ENCODE measurements at places on chromosomes 6 and 20.
A peak's percentile ranks its signal among the peaks of the same experiment; 100 is the strongest.

- DNase-seq = no peak
These were observed 57.9 kb downstream of the HLA-A start for GRCh38 chr6:30000156-30000791.

DNA sequence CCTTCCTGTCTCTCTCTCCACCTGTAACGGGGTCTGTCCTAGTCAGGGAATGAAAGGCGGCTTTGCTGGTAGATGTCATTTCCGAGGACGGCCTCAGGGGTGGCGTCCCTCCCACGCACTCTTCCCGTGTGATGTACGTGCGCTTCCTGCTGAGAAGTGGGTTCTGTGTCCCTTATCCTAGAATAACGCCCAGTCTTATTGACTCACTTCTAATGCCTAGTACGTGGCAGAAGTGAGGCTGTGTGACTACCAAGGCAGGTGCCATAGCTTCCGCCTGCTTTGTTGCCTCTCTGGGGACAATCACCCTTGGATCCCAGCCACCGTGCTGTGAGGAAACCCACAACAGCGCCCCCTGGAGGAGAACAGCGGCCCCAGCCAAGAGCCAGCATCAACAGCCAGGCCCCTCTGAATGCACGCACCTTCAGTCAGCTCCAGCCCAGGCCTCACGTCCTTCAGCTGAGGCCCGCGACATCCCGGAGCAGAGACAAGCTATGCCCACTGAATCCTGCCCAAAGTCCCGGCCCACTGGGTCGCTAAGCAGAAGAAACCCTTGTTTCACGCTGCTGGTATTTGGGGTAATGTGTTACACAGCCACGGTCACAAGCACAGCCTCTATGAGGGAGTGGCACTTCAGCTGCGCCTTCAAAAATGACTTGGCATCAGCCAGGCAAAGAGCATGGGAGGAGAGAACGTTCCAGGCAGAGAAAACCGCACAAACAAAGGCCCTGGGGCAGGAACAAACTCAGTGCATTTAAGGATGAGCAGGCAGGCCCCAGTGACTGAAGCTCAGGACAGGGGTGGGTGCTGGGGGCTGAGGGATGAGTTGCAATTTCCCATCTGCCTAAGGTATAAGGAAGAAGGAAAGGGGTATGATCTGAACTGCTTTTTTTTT is 224.2 kb downstream of the NFATC2 start:
- DNase-seq = peak; percentile 34

DNA sequence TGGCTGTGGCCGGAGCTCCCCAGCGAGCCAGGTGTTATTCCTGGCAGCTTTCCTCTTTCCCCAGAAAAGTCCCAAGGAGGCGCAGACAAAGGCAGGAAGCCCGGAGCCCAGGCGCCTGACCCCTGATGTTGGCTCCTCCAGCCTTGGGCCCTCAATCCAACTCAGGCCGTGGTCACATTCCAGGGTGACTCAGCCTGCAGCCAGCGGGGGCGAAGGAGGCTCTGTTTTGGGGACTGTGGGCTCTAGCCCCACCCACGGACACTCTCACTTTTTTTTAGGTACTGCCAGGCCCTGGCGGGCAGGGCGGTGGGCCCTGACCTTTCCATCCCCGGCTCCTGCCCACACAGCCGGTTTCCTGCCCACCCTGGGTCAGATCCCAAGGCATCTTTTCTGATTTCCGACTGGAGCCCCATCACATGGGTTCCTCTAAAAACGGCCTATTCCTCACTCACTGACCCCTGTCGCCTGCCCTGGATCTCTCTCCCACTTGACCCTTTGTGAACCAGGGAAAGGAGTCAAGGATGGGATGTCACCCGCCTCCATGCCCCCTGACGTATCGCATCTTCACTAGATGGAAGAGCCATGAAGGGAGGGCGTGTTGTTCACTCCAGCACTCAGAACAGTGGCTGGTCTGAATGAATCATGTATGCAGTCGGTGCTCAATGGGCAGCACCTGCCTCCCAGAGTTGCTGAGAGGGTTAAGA is 5.5 kb downstream of the PTGIS start:
- peak; percentile 91 for DNase-seq

DNA sequence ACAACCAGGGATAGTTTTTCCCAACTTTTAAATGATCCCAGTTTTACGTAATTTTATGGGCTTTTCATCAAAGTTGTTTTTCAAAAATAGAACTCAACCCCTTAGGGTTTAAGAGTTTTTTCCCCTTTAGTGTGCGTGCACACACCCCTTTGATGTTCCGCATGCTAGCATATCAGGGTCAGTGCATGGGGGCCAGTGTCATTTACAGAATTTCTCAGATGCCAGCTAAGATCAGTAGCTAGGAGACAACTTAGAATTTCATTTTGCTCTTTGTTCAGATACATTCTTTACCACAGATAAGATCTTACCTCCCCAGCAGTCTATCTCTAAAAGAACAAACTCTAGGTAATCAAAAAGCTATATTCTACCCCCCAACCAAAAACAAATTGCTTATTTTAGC is 238.5 kb upstream of the SASH1 start:
- no peak for DNase-seq

GRCh38 chr20:19976595-19977372 is 40.4 kb upstream of the NAA20 start:
- DNase-seq = peak; percentile 83

- DNase-seq = peak; percentile 63
These were observed 55.0 kb upstream of the KCNK16 start for GRCh38 chr6:39377539-39377950.

GRCh38 chr6:150382171-150382570 is 13.4 kb downstream of the IYD start:
- peak; percentile 18 for DNase-seq

GRCh38 chr6:36277946-36278470 is 8.1 kb downstream of the PNPLA1 start:
- no peak for DNase-seq

DNA sequence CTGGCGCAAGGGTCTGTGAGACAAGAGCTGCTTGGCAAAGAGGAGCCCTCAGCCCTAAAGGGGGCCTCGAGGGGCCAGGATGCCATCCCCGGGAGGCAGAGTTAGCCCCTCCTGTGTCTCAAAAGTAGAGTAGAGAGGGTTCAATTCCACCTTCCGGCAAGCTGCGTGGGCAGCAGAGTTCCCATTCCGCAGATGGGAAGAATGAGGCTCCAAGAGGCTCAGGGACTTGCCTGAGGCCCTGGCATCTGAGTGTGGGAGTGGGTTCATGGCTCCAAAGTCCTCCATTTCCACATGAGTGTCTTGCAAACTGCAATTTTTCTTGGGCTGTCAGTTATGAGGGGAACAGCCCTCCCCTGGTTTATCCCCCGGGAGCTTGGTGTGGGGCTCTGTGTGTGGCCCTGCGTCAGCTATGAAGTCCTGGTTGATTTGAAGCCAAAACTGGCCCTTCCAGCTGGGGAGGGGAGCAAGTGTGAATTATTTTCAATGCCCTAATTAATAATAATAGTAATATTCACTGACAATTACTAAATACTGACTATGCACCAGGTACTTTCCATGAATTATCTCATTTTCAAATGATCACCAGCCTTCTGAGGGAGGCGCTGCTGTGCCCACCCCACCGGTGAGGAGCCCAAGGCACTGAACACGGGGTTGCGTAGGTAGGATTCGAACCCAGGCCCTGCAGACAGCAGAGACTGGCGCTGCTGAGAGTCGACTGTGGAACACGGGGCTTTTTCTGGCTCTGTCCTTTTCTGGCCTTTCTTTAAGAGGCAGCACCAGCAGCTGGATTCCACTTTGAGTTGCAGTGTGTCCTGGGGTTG is 153.0 kb upstream of the PTPN1 start:
- no peak for DNase-seq

- no peak for DNase-seq
These were observed 94.9 kb upstream of the KCNK16 start for GRCh38 chr6:39417440-39417839.

- no peak for DNase-seq
These were observed 98.1 kb downstream of the MAP3K7 start for GRCh38 chr6:90488816-90489215.

- peak; percentile 42 for DNase-seq
These were observed 77.6 kb downstream of the HUS1B start for GRCh38 chr6:579339-579738.

GRCh38 chr6:2028457-2029038 is 216.9 kb downstream of the GMDS start:
- no peak for DNase-seq

- no peak for DNase-seq
These were observed 32.3 kb upstream of the TOP1 start for GRCh38 chr20:40996326-40996725.

- peak; percentile 19 for DNase-seq
These were observed 47.6 kb downstream of the BACH2 start for GRCh38 chr6:90249034-90249433.

DNA sequence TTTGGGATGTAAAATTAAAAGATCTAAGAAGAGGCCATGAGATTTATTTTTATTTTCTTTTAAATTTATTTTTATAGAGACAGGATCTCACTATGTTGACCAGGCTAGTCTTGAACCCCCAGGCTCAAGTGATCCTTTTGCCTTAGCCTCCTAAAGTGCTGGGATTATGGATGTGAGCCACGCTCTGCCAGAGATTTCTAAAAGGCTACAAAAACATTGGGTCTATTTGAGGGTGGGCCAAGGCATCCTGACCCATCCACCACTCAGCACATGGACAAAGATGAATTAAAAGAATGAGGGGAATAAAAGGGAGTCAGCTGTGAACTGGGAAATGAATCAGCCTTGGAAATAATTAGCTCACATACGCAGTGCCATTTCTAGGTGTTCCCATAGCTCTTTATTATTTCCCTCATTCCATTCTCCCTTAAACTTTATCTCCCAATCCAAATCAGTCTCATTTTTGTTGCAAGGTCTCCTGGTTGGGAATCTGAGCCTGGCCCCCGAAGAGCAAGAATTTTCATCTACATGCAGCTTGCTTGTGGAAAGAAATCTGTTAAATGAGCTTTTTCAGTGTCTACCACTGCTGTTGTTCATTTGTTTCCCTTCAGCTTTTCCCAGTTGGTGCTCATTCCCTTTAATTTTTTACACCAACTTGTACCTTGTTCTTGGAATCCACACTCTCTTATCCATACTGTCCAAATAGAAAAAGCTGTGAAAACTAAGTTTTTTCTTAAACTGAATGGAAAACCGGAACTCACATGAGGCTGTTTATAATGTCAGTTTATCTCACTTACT is 66.9 kb downstream of the MKKS start:
- DNase-seq = no peak

GRCh38 chr20:45363611-45364492 is 896 bp downstream of the SYS1 start:
- DNase-seq = no peak

- DNase-seq = no peak
These were observed 51.7 kb downstream of the STK35 start for GRCh38 chr20:2153326-2153725.

DNA sequence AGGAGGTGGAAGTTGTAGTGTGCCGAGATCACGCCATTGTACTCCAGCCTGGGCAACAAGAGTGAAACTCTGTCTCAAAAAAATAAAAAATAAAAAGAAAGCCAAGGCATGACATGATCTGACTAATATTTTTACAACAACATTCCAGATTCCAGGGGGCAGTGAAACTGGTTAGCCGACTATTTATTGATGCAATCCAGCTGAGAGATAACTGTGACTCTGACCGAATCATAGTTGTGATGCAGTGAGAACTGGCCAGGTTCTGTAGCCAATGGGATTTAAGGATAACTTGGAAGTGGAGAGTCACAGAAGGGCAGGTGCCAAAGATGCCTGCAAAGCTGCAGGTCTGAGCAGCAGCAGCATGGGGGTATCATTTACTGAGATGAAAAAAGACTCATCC is 82.9 kb upstream of the TSHZ2 start:
- DNase-seq = peak; percentile 84

GRCh38 chr6:62516291-62517141 is 230.5 kb upstream of the KHDRBS2 start:
- DNase-seq = no peak

- no peak for DNase-seq
These were observed 103.3 kb upstream of the PDE7B start for GRCh38 chr6:135748189-135748588.
